ENCODE measurements at places on chromosomes 2 and 18.

- DNase-seq = no peak
Measured at GRCh38 chr2:66566726-66567399, 131.9 kb downstream of the MEIS1 start.

GRCh38 chr2:39008665-39009064, 112.2 kb downstream of the SOS1 start:
- no peak for DNase-seq

GRCh38 chr18:7696780-7697179, 129.7 kb downstream of the PTPRM start:
- no peak for DNase-seq

GRCh38 chr2:43039376-43040080, 186.9 kb downstream of the ZFP36L2 start:
- no peak for DNase-seq

GRCh38 chr18:56711708-56712445, 60.7 kb downstream of the WDR7 start:
- no peak for DNase-seq

DNA sequence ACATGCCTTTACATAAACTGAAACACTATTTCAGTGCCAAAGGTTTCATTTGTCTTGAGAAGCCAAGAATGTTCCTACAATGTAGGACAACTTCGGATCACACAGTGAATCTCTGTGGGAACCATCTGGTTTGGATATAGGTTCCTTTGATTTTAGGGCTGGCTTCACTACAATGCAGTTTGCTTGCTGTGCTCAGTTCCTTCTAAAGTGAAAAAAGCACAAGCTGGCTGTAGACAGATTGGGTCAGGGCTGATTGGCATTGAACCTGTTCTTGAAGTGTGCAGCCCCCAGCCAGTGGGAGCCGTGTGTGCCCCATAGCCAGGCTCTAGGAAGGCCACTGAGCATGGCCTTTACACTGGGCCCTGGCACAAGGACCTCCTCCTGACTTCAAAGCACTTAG, 167.9 kb upstream of the HNRNPA3 start:
- no peak for DNase-seq

- no peak for DNase-seq
Measured at GRCh38 chr2:76197428-76197827, 486.7 kb upstream of the GCFC2 start.

DNA sequence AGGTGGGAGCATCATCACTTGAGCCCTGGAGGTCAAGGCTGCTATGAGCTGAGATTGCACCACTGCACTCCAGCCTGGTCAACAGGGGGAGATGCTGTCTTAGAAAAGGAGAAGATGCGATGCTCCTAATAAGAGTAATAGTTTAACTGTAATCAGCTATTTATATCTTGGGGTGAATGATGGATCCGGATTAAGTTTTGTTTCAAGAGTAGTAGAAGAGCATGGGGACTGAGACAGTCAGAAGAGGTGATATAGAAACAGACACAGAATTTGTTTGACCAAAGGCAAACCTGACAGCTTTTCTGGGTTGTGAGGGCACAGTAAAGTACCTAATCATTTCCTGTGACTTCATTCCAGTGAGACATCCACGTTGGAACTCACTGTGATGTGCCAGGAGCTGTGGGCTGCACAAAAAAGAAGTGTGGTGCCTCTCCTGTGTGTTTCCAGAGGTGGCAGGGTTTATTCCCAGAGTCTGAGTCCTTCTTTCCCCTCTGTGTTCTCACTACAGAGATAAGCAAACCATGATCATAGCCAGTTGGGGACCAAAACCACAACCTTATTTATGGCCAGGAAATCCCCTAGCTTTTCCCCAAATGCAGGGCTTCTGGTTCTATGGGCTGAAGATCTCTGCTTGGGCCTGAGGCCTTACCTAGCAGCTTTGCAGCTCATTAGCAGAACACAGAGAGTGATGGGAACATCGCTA, 113.7 kb downstream of the XRCC5 start:
- no peak for DNase-seq

GRCh38 chr2:120237491-120237902, 14.3 kb upstream of the TMEM185B start:
- no peak for DNase-seq
